ENCODE measurements at places on chromosomes 11 and 22.

DNA sequence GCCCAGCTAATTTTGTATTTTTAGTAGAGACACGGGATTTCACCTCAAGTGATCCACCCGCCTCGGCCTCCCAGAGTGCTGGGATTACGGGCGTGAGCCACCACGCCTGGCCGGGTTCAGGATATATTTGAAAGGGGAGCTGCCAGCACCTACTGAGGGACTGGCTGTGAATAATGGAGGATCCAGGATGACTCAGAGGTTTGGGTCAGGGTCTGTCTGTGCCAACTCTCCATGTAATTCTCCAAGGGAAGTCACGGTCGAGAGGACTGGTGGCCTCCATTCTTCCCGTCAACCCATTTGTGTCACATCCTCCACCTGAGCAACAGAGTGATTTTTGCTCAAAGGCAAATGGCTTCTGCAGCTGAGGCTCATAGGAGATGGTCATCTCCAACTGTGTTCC, 3.6 kb upstream of the ARRB1 start:
- no peak for DNase-seq

DNA sequence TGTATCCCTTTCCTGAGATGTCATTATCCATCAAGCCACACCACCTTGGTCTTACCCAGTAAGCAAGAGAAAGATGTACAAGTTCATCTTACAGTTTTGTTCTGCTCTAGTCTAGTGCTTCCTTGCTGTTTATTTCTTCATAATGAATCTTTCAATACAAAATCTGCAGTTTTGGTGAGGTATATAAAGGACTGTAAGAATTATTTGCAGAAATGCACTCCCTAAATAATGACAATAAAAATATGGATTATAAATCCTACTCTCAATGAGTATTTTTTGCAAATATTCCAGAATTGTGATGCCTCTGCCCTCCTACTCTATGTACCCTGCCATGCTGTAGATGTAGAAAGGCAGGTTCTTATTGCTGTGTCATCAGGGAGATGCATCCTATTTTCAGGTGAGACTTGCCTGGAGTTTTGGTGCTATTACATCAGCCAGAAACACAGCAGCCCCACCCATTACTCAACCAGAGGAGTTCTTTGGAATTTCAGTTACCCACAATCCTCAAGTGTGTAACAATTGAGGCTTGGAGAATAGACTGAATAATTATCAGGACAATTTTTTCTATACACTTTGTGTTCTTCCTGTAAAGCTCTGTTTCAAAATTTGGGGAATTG, at the start of gene OR10S1:
Gene OR10S1 (minus strand): TSS at position 51 of the 617 bp plus-strand sequence. CDS start 117 bp downstream, outside the sequence.
- DNase-seq, result no peak

DNA sequence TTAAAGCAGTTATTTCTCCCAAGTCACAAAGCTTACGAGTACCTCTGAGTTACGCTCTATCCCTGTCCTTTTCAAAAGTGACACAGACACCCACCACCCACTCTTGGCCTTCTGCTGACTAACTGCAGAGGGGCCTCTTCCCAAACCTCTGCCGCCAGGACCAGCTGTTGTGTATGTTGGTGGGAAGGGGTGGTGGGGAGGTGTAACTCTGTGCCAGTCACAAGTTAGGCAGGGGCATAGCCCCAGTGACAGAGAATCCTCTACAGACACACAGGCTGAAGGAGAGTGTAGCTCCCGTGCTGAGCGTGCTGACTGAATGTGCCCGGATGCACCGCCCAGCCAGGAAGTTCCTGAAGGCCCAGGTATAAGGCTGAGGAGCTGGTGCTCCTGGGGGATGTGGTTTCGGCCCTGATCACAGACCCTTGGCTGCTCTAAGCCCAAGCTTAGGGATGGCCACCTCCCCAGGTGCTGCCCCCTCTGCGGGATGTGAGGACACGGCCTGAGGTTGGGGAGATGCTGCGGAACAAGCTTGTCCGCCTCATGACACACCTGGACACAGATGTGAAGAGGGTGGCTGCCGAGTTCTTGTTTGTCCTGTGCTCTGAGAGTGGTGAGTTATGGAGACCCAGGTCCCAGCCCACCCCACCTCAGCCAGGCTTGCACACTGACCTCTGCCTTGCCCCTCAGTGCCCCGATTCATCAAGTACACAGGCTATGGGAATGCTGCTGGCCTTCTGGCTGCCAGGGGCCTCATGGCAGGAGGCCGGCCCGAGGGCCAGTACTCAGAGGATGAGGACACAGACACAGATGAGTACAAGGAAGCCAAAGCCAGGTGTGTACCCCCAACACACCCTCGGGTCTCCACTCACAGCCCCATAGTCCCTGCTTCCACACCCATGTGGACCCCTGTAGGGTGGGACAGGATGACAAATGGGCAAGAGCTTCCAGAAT, 4.9 kb downstream of the RIC8A start:
- DNase-seq, result no peak

DNA sequence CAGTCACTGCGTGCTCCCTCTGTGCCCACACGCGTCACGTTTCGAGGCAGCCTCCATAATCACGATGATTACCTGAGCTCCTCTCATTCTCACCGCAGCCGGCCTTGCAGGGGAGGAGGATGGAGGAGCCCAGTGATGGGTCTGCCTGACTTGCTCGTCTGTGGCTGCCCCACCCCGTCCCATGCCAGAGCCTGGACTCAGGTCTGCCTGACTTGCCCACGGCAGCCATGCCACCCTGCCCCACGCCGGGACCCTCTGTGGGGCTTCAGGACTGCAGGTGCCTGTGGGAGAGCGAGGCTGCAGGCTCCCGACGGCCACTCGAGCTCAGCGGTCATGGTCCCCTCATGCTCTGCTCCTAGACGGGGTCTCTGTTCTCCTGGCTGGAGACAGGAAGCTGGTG, 1025.1 kb downstream of the BRD1 start:
- DNase-seq, result no peak

DNA sequence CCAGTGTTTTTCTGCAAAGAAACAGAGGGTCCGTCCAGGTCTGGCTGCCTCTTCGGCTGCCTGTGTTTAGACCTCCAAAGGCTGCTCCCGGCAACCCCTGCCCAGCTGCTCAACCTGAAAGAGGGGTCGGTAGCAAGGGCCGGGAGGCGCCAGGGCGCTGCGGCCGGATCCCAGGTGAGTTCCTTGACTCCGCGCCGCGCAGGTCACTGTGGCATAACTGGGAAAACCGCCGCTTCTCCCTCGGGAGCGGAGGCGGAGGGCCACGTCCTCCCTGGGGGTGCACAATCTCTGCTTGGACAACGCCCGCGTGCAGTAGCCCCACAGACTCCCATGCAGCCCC, 1.0 kb upstream of the BRSK2 start:
- DNase-seq, result no peak

- DNase-seq, result no peak
These were observed 17.1 kb downstream of the TTC12 start for GRCh38 chr11:113331441-113331840.

DNA sequence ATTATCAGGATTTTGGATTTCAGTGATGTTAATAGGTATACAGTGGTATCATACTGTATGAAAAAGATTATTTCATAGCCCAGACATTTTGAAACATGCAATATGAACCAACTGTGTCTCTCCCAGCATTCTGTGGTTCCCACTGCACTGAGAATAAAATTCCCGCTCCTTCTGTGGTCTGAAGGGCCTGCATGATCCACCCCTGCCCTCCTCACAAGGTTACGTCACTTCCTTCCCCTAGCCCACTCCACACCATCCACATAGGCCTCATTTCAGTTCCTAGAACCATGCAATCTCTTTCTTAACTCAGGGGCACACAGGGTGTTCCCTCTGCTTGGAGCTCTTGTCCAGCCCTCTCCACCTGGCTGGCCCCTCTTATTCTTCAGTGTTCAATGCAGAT, 103.1 kb downstream of the TSPAN18 start:
- DNase-seq, result no peak

- DNase-seq, result no peak
These were observed 75.5 kb downstream of the MICAL2 start for GRCh38 chr11:12185914-12186313.

GRCh38 chr11:132077416-132077815, 707.0 kb downstream of the NTM start:
- DNase-seq, result no peak

DNA sequence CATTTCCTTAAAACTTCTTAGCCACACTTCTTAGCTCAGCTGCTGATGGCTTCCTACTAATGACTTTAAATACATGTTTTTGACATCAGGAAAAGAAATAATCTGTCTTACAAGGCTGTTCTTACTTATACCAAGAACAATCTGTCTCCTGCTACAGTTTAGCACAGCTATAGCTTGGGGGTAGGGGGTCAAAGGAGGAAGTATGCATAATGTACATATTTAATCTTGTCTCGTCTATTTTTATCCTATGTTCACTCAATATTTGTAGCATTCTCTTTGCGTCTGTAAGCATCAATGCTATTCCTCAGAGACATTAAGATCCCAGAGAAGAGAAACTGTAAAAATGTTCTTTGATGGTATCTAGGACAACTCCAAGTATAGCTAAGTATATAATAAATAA, 96.0 kb downstream of the KIRREL3 start:
- DNase-seq, result no peak

DNA sequence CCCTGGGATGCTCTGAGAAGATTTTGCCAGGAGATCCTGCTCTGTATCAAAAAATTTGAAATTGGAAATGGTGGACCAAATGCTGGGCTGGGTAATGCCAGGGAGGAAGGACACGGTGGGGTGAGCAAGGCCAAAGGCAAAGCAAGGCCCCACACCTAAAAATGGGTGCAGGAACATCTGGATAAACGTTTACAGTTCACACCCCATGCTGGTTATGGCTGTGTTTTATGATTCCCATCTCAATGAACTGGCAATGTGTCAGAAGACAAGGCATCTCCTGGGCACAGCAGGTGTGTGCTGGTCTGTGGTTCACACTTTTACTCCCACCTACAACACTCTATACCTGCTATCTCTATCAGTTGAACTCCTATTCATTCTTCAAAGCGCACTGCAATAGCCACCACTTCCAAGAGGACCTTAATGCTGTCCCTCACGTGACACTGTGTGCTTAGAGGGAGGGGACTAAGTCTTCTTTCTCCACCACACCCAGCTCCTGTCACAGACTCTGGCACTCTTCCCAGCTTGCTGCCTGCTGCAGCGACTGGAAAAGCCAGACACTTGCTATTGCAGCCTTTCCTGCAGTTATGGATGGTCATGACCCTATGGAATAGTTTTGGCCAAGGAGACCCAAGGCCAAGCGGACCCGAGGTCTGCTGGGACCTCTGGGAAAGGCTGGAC, 277.5 kb downstream of the CTTN start:
- DNase-seq, result no peak

DNA sequence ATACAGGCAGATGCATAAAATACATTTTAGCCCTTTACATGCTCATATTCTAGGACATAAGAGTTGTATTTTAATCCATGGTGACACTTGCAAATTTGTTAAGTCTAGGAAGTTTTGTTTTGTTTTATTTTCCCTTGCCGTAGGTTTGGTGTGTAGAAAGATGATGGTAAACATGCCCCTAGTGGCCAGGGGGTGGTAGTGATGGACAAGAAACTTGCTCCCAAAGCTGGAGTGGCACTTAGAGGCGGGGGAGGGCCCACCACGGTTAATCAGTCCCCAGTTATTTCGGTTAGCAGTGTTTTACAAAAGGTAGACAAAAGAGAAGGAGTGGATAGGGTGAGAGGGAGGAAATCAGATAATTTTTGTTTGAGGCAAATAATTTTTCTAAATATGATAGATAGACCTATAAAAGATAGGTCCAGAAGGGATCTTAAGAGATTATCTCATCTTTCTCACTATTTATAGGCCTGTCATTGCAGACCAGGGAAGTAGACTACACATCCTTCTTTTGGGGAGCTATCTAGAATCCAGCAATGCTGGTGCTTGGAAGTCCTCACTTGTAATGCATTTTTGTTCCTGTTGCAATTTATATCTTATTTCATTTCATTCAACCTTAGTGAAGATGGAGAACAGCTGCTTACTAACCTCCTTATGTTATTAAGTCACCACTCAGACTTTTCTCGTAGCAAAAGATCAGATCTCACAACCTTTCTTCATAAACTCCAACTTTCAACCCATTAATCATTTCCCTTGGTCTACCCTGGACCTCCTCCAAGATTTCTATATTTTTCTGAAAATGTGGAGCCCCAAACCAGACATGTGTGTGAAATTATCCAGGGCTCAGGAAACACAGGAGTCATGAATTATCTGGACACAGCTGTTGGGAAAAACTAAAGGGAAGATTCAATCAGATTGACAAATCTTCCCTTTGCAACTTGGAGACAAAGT, 5.9 kb upstream of the BDNF start:
- DNase-seq, result no peak

DNA sequence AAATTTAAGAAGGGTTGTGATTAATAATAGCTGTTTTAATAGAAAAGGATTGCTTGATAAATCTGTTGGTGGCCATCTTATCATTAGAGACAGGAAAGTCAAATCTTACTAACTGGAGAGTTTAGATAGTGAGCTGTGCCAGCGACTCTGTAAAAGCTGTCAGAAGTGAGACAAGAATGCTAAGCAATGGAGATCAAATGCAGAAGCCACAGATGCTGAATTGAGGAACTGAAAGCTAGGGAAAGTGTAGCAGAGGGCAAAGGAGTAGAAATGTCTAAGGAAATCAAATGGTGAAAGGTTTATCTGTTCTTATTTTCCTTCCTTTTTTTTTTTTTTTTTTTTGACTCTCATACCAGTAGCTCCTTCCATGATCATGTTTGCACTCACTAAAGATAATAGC, 13.7 kb downstream of the MS4A13 start:
- no peak for DNase-seq

- DNase-seq, result no peak
These were observed 2.3 kb upstream of the CLPB start for GRCh38 chr11:72436661-72437060.

DNA sequence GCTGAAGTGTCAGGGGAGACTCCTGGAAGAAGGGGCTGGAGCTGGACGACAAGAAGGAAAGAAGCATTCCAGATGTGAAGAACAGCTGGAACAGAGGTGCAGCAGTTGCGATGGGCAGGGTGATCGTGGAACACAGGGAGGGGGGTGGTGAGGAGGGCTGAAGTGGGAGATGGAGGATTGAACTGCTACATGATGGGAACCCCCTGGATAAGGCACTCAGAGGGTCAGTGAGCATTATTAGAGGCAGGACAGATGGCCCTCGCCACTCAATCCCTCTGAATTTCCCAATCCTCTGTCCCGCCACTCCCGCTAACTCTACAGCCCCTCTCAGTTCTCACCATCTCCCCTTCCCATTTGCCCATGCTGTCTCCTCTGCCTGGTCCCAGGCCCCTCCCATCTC, 14.0 kb downstream of the SERPINH1 start:
- DNase-seq, result no peak

GRCh38 chr22:44136786-44137185, 43.9 kb upstream of the PARVG start:
- DNase-seq, result no peak

DNA sequence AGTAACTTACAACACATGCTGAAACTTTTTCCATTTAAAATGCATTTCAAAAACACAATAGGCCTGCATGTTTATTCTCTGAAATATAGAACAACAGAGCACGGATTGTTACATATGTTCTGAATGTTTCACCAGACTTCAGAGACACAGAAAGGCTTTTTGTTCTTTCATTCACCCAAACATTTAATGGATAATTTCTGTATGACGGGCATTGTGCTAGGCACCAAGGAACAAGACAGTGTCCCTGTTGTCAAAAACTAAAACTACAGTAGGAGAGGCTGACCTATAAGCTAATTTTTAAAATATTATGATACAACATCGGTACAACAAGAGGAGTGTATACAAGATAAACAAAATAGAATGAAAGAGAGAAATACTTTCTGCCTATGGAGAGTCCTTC, 81.9 kb upstream of the TEAD1 start:
- DNase-seq, result no peak
